T-helper 1 cell (primary cell): ENCODE measurements at places on chromosomes 2 and 18.

- no peak for DNase-seq
Observed at GRCh38 chr2:238968616-238969384, 120.9 kb downstream of the TWIST2 start.

DNA sequence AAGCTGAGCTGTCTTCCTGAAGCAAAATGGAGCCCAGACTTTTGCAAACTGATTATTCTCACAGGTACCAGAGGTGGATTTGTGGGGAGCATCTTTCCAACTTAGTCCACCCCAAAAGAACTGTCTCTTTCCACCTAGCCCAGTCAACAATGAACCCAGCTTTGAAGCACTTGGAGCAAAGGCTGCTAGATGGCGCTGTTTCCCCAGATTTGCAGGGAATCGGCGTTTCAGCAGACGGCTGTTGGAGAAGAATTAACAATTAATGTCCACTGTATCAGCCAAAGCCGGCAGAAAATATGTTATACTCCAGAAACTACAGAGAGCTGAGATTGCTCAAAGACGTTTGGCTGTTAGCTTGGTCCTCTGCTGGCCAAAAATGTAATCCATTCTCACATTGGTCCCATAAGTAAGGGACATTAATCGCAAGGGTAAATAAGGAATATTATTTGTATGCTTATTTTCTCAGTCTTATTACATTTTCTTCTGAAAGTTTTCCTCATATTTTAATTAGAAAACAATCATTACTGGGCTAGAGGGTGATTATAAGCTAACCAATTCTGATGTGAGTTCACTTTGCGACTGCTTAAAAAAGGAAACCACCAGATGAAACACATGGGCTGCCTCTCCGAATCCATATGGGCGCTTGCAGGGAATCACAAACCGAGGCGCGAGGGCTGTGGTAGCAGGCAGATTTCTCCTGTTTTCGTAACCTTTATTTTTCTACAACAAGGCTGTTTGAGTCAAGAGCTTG, 423.8 kb upstream of the MEX3C start:
- DNase-seq, result no peak

DNA sequence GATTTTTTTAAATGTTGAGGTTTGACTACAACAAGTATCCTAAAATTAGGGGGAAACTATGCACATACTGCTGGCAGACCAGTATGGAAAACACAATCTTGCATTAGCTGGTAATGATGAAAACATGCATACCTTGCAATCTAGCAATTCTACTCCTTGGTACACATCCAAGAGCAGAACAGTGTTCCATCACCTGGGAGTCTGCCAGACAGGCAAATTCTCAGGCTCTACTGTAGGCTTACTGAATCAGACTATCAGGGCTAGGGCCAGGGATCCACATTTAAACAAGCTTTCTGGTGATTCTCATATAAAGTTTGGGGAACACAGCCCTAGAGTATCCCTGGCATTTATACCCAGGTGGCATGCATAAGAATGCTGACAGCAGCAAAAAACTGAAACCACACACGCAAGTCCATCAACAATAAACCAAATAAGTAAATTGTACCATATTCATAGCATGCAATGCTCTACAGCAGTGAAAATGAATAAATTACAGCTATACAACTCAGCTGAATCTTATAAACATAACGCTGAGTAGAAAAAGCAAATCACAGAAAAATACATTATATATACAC, 13.6 kb downstream of the CDH2 start:
- DNase-seq, result no peak

DNA sequence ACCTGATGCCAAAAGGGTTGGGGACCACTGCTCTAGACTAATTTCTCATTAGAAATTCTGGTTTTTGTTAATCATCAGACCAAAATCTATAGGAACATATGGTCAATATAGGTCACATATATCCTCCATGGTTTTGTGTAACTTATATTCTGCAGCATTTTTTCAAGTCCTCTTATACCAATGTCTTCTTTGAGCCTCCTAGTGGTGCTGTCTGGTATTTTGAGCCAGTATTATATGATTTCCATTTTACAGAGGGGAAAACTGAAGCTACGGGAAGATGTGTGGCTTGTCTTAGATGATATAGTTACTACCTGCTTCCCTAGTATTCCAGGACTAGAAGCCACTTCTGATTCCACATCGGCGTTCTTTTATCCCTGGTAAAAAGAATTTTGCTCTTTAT, 13.8 kb downstream of the MAPK4 start:
- no peak for DNase-seq

- no peak for DNase-seq
Observed at GRCh38 chr2:128606837-128607236, 288.2 kb upstream of the HS6ST1 start.

- no peak for DNase-seq
Observed at GRCh38 chr2:120873958-120874887, 138.6 kb downstream of the GLI2 start.

- DNase-seq, result no peak
Observed at GRCh38 chr18:5431836-5432575, 111.8 kb downstream of the EPB41L3 start.

- no peak for DNase-seq
Observed at GRCh38 chr2:112714331-112714730, 6.5 kb upstream of the NT5DC4 start.

GRCh38 chr2:239960929-239961661, 64.0 kb downstream of the NDUFA10 start:
- no peak for DNase-seq

- no peak for DNase-seq
Observed at GRCh38 chr18:47802802-47803201, 127.7 kb downstream of the SMAD2 start.

GRCh38 chr18:56803051-56803450, 151.9 kb downstream of the WDR7 start:
- no peak for DNase-seq

DNA sequence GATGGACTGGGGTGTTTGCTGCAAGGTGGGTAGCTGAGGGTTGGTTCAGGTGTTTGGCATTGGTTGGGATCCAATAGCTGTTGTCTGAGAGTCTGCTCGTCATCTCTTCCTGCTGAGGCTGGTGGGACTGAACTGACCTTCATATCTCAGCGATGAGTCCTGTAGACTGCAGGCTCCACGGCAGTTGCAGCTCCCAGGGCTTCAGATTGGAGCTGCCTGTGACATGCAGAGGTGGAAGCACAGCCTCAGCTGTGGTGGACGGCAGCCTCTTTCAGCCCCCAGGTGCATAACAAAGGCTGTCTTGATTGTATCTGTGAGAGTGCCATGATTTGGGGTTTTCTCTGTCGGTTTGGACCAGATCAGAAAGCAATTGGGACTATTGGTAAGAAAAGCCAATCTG, 3.9 kb upstream of the IL1R2 start:
- no peak for DNase-seq

DNA sequence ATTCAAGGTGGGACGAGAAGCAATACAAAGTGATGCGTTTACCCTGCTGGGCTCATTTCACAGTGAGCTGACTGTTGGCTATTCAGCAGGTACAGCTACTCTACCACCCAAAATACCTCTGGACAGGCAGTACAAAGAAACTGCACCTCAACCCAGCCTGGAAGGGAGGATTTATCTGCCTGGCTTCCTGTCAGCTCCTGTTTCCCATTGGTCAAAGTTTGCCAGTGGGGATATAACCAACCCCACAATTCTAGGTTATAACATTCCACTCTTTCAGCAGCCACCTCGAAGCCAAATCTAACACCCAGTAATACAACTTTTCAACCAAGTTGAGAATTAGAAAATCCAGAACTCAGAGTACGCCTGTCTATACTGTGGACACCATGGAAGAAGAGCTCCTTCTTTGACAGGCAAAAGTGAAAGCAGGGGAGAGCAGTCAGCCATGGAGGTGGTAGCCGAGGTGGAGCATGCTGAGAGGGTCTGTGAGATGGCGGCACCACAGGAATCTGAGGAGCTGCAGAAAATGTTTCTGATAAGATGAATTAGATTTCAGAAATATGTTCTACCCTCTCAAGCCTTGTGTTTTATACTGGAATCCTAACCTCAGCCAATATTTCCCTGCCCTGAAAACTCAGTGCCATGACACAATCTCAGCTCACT, 10.8 kb downstream of the DUSP19 start:
- DNase-seq, result no peak

DNA sequence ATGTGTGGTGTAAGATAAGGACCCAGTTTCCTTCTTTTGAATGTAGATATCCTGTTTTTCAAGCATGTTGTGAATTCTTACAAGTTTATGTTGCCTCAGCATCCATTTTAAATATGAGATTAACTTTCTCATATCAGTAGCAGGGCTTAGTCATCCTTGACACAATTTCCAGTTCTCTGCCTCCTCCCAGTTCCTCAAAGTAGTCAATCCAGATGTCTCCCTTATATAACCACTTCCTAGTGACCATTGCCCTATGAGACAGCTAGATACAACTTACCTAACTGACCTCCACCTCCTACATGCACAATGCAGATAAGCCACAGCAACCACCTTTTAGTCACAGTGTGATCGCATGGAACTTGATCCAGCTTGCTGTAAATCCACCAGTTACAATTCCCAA, 269.2 kb upstream of the ZNF521 start:
- DNase-seq, result no peak

GRCh38 chr2:56167616-56168562, 15.9 kb upstream of the CCDC85A start:
- DNase-seq, result no peak

DNA sequence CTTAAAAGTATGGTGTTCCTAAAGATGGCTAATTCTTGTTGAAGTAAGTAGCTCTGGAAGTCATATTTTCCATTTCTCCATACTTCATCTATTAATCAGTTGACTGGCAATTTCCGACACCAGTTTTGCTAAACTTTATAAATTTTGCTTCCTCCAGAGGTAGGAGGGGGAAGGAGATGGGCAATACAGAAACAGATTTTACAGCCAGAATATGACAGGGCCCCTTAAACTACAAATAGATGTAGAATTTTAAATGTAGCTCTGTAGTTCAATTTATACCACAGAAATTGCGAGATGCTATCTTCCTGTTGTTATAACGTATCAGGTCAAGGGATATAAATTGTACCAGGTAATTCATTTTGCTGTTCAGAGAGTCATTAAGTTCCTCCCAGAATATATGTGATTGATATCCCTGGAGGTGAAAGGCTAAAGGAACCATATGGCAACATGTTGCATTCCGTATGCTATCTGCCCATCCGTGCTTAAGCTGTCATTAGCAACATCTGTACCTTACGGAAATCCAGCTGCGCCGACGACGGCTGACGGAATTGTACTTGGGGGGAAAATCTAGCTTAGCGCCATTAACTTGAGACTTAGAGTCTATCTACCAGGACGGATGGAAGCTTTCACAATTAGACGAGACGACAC, 8.4 kb upstream of the NR4A2 start:
- DNase-seq, result no peak

- DNase-seq, result no peak
Observed at GRCh38 chr2:77521548-77521891, 656 bp downstream of the LRRTM4 start.

GRCh38 chr2:104384961-104385360, 469.0 kb upstream of the POU3F3 start:
- no peak for DNase-seq

DNA sequence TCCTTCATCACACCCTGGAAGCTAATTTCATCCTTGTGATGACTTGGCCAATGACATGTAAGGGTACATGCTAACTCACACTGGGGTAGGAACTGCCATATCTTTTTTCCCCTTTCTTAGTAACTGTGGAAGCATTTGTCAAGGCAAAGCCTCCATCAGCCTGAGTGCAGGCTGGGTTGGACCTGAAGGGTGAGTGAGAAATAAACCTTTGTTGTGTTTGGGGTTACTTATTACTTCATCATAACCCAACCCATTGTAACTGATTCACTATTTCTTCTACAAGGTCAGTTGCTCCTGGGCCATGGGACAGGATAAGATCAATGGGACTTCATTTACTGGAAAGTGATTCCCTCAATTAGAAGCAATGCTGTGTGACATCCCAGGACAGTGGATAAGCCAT, 108.4 kb downstream of the COL6A3 start:
- DNase-seq, result no peak

DNA sequence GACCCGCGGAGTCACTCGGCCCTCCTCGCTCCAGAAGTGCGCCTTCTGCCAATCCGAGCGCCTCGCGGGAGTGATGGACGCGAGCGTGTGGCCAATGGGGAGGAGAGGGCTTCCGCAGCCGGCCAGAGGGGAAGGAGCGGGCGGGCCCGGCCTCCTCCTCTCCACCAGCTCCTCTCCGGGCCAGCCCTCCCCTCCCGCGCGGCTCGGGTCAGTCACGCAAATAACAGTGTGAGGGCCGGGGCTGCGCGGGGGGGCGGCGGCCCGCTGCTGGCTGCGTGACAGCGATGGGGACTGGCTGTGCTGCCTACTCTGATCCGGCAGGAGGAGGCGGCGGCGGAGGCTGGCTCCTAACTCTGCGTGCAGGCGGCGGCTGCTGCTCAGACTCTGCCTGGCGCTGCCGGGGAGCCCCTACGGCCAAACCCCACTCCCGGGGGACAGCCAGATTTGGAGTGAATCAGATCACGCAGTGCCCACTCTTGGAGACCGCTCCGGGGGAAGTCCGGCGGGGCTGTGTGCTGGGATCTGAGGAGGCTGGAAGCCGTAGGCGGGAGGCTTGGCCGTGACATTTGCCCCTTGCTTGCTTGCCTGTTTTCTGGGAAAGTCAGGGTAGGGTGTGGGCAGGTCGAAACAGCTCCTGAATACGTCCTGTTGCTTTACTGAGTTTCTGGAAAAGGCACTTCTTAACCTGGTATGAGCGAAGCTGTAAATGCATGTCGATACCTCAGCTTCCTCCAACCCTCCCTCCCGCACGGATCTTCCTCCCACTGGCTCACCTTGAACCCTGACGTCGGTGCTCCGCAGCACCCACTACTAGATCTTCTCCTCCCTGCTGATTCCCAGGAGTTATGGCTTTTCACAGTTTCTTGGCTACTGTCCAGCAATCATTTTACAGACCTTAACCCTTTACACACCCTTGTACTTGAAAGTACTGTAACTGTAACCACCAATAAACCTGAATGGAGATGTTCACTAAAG, 97.9 kb upstream of the SERTAD2 start:
- peak; percentile 96 for DNase-seq

GRCh38 chr18:33146014-33146413, 294.5 kb downstream of the CCDC178 start:
- DNase-seq, result no peak

DNA sequence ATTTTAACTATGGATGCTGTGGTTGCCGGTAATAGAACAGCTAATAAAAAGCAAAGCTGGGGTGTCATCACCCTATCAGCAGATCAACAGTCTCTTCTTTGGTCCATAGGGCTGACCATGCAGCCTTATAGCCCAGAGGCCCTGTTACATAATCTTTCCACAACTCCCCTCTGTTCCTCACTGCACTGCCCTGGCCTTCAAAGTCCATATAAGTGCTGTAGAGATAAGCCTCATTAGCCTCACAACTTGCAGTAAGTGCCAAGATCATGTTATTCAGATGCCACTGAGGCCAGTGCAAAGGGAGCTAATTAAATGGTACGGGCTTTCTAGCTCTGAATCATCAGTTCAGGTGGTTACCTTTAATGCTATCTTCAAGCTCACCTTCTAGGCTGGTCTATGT, 89.7 kb upstream of the CXCR4 start:
- no peak for DNase-seq

DNA sequence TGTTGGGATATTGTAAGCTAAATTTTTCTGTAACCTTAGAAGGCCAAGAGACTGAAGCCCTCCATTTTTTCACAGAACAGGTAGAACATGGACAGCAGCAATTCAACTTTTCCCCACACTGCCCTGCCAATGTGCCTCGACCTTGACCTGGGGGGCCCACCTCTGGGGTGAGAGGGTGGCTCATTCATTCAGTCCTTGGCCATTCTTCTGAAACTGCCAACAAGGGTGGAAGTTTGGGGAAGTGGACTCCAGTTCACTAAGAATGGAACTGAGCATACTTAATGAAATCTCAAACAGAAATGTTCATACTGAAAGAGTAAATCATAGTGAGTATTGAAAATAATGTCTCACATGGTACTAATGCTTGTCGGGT, 1.1 kb downstream of the EEF1B2 start:
- no peak for DNase-seq
